CD4-positive, alpha-beta T cell (primary cell): ENCODE measurements at places on chromosomes 7 and 10.

DNA sequence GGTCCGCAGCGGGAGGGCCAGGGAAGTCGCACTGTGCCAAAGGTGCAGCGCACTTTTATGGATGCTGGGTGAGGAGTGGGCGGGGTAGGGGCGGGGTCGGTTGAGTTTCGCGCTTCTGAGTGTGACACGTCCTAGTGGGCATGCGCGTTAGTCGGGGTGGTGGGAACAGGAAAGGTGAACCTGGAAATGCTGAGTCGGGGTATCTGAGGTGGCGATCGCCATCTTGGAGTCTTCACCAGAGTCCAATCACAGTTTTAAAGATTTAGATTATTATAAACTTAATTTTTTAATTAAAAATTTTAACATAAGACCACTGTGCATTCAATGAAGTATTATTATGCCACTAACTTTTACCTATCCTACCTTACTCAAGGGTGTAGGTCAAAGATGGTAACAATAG, 45.7 kb downstream of the ZNF138 start:
- no peak for DNase-seq

DNA sequence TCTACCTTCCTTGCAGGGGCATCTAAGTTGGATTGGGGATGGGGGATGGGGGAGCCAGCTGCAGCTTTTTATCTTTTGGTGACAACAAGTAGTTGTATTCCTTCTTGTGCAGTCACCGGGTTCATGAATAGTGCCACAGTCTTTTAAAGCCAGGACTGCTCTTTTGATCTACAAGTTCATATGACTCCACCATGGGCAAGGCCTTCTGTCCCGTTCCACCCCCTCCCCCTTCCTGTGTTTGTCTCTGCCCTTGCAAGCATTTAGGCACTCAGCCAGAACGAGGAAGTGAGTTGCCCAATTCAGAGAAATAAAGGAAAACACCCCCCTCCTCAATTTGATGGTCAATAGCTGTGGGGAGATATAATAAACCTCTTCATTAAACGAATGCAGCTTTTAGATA, 44.8 kb upstream of the EGR2 start:
- DNase-seq = no peak

- no peak for DNase-seq
Measured at GRCh38 chr7:66357087-66357486, 152.0 kb downstream of the TPST1 start.

DNA sequence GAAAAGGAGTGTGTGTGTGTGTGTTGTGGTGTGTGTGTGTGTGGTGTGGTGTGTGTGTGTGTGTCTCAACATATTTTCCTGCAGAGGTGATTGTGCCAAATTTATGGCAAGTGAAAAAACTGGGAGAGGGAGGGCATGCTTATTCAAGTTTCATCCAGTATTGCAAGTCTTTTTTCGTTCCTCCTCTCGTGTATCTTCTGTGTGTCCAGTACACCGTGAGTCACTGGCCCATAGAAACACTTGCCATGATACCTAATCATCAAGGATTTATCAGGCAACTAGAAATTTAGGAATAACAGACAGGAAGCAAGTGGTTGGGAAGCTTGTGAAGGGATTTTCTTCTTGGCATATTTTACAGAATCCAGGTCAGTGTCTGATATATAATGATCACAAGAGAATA, 820.5 kb downstream of the GATA3 start:
- DNase-seq = no peak

DNA sequence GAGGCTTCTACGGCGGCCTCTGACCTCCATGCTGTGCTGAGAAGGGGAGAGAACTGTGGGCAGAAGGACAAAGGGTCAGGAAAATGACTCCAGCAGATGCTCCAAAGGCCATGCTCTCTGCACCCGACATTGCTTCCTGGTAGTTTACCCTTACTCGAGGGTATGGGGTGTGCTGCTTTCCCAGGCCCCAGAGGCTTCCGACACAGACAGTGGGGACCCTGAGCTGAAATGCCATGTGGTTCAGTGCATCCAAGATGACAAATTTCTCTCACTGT, 130.9 kb downstream of the PTPN20 start:
- DNase-seq = no peak

DNA sequence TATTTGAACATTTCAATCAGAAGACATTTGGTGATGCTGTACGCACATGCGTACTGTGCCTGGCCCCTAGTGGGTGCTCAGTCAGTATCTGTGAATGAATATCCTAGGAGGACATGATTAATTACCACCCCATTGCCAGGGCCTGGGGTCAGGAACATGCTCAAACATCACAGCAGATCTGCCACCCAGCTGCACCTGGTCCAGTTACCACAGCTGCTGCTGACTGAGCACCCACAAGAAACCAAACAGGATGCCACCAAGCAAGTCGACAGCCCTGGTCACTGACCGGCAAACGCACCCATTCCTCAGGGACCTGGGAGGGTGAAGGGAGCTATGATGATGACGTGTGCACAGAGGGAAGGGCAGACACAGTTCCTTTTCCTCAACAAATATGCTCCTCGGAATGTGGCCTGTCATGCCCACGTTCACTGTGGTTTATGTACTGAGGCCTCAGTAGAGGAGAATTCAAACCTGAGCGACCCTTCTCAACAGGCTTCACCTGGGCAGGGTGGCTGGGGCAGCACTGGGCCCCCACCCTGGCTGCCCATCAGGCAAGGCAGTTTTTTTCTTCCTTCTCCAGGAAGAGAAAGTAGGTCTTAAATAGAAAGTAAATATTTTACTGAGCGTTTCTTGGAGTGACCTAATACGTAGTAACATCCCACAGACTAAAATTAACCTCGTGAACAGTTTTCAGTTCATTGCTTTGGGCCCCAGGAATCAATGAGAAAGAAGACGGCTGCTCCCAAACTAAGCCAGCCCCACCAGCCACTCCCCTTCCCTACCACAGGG, 13.4 kb downstream of the CTBP2 start:
- no peak for DNase-seq

GRCh38 chr10:48498940-48499510, 105.8 kb downstream of the ARHGAP22 start:
- DNase-seq = no peak

DNA sequence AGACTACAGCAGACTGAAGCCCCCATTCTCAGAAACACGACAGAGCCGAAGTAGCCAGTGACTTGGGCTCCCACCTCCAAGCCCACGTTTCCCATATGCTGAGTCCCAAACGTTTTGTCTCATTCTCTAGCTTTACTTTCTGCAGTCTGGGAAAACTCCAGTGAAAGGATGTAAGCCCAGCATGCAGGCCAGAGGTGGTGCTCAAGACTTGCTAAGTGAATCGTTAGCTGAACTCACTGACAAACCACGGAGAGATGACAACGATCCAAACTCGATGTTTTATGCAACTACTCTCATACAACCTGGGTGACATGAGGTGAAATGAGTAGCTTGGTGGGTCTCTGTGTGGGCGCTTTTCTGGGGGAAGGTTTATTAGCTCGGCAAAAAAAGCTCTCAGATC, 731.8 kb downstream of the SUGCT start:
- DNase-seq = no peak

GRCh38 chr7:124686543-124687171, 78.9 kb downstream of the GPR37 start:
- DNase-seq = no peak

GRCh38 chr7:155285833-155286232, 11.8 kb upstream of the INSIG1 start:
- no peak for DNase-seq

DNA sequence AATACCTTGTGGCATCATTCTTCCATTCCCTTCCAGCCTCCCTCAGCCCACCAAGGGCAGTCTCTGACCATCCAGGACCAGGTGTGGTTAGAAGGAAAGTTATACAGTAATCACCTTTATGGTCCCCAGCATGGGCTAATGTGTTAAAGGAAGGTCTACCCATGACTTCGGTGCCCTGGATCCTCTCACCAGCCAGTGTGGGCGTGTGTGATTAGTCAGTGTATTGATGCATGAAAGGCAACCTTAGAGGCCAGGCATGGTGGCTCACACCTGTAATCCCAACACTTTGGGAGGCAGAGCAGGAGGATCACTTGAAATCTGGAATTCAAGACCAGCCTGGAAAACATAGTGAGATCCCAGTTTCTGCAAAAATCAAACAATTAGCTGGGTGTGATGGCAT, 88.9 kb downstream of the APBB1IP start:
- no peak for DNase-seq

DNA sequence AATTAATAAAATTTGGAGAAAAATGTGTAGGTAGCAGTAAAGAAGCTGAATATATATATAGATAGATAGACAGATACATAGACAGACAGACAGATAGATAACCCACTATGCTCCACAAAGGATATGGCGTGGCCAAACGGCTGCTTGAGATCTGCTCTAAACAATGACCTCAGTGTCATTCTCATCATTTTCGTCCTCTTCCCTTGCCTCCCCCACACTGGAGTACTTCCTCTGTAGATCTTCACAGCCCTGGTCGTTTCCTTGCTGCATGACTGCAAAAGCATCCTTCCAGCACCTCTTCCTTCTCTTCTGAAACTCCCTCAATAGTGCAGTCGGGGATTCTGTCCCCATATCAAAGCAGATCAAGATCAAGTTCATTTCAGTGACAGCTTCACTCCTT, 35.6 kb upstream of the ATP6V0A4 start:
- DNase-seq = no peak

DNA sequence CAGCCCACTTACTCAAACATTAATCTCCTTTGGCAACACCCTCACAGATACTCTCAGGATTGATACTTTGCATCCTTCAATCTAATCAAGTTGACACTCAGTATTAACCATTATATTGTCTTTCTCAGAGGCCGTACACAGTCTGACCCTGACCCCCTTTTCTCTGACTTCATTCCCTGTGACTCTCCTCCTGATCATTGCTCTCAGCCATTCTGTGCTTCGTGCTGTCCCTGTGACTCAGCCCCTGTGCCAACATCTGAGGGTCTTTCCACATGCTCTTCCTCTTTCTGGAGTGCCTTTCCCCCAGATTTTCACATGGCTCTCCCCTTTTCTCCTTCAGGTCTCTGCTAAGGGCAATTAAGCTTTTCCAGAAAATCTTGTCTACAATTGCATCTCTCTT, 289.0 kb upstream of the PHYHIPL start:
- DNase-seq = no peak

DNA sequence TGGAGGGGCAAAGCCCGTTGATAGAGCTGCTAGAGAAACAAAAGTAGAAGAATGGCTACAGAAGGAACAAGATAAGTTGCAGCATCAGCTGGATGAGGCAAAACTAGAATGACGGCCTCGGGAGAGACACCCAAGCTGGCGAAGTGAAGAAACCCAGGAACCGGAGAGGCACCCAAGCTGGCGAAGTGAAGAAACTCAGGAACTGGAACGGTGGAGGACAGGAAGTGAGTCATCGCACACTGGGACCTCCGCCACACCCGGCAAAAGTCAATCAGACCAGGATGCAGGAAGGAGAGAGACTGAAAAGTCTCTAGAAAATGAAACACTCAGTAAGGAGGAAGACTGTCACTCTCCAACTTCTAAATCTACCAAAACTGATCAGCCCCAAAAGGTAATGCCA, 133.0 kb upstream of the NEBL start:
- no peak for DNase-seq

DNA sequence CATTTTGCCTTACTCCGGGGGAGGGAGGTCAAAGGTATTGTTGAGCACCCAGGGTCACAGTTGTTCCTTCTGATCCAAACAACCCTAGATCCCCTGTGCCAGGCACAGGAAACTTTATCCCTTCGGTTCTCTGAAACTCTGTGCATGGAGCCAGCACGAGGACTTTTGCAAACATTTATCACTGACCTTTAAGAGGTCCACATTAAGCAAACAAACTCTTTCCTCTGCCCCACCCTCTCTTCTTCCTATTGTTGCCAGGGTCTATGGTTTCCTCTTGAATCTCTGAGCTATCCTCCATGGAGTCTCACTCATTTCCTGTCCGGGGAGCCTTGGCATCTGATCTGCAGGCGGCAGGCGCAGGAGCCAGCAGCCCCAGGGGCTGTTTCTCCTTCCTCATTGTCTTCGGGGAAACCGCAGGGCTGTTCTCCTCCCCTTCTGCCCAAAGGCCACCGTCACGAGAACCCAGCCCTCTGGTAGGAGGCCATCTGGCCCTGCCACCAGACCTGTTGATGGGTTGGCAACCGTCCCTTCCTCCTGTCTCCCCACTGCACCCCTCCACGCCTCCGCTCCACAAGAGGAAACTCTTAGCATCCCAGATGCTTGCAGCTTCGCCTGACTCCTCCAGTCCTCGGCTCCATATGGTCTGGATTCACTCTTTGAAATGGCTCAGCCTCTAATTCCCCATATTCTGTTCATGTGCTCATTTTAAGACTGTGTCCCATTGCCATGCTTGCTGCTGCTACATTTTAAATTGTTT, 327.3 kb upstream of the NRP1 start:
- no peak for DNase-seq

GRCh38 chr7:106110885-106111654, 1.0 kb downstream of the SYPL1 start:
- no peak for DNase-seq

GRCh38 chr7:70500261-70500660, 631.7 kb upstream of the GALNT17 start:
- DNase-seq = no peak

- DNase-seq = no peak
Measured at GRCh38 chr10:128451879-128452278, 325.7 kb upstream of the MKI67 start.

DNA sequence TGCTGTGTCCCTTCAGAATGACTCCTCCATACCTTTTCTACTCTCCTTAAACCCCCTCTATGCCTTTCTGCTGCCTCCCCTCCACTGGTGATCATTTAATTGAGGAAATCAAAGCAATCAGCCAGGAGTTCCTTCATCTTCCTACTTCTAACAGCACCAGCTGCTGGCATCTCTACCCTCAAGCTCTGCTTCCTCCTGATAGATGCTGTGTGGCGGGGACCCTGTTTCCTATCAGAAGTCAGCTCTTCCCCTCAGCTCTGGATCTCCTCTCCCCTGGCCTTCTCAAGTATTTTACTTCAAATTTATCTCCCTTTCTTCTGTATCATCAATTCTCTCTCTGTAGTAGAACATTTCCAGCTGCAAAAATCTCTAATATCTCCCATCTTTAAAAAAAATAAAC, 183.7 kb downstream of the ELMO1 start:
- DNase-seq = no peak

DNA sequence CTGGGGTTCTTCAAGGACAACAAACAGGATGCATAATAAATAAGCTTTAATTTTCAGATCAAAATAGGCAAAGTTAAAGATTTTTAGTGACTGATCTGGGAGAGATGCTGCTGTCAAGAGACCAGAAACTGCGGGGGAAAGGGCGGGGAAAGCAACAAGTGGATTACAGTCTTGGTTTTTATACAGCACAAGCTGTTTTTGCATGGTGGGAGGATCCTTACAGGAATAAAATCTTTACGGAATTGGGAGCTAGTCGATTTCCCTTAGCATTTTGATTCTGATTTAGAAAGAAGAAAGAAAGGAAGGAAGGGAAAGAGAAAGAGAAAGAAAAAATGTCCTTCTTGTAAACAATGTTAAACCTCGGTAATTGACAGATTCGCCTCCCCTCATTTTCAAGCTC, 242.3 kb upstream of the SP8 start:
- no peak for DNase-seq

GRCh38 chr7:36682102-36682501, 42.2 kb downstream of the AOAH start:
- no peak for DNase-seq

GRCh38 chr7:35647171-35647574, 47.8 kb downstream of the HERPUD2 start:
- no peak for DNase-seq

- DNase-seq = no peak
Measured at GRCh38 chr10:20624642-20625041, 272.5 kb downstream of the NEBL start.

GRCh38 chr7:121563177-121563576, 167.1 kb upstream of the FAM3C start:
- DNase-seq = no peak
